Muscle of arm (tissue), 14 donors: ENCODE measurements at places on chromosomes 16 and 17. TPM values are rescaled to one million over a fixed set of nuclear protein-coding genes. Genes with fewer than 3 reads are reported as not detected.

- no peak for DNase-seq
Measured at GRCh38 chr17:48594538-48595277, 1.1 kb upstream of the HOXB5 start.

DNA sequence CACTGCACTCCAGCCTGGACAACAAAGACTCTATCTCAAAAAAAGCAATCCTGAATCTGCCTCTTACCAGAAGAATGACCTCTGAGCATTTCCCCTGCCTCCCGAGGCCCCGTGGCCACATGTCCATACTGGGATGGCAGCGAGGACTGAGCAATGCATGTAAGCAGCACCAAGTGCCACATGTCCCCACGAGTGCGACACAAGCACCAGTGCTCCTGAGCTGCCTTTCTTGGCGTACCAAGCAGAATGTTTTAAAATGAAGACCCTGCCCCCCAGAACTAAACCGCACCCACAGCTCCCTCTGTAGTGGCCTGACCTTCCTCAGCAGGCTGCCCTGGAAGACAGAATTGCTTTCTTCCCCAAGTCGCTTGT lies 373.3 kb downstream of the SLC39A11 start:
- DNase-seq, result no peak

Gene SLC46A1
- polyA plus RNA-seq, result 9.4 TPM

Gene MYO15A
- not detected for polyA plus RNA-seq

- no peak for DNase-seq
Measured at GRCh38 chr16:2738615-2739014, 13.8 kb upstream of the SRRM2 start.

Gene ACE
- 7.5 TPM for polyA plus RNA-seq

Gene CHAD
- 4.6 TPM for polyA plus RNA-seq

- no peak for DNase-seq
Measured at GRCh38 chr17:19263641-19264051, 26.5 kb downstream of the EPN2 start.

- no peak for DNase-seq
Measured at GRCh38 chr16:10599626-10600025, 19.2 kb upstream of the EMP2 start.

DNA sequence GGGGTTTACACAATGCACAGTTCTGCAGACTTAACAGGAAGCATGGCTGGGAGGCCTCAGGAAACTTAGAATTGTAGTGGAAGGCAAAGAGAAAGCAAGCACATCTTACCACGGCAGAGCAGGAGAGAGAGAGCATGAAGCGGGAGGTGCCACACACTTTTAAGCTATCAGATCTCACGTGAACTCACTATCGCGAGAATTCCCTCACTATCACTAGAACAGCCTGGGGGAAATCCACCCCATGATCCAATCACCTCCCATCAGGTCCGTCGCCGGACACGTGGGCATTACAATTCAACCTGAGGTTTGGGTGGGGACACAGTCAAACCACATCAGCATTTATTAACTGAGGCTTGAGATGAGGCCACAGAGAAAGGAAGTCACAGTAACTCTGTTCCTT lies 326.7 kb downstream of the C16orf95 start:
- no peak for DNase-seq

DNA sequence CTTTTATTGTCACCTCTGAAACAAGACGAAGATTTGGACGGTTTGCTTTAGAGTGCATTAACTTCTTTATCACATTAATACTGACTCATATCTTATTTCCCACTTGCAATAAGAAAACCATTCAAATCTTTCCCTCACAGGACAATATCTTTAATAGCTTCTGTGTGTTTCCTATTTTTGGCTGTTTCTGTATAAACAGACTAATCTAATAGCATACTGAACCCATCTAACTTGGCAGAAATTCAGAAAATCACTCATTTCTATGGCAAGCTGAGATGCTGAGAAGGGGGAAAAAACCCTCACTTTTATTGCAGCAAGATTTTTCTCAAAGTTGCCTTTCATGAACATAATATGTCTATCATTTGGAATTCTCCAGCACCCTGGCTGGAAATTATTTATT lies 524.9 kb downstream of the WWOX start:
- DNase-seq, result no peak

DNA sequence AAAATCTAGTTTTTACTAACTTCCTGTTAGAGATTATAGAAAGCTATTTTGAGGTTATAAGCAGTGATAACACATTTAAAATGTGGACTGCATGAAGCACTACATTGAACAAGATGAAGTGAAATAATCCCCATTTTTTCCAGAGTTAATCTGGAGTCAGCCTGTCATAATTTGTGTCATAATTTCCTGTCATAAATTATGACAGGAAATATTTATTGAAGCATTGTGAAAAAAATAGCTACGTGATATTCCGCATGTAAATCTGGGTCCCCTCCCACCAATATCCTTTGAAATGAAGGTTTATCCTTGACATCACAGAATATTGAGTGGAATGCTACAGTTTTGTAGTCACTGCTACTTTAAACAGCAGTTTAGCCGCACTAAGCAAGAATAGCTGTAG lies 40.1 kb downstream of the OMG start:
- DNase-seq, result no peak

- DNase-seq, result no peak
Measured at GRCh38 chr17:65023791-65024190, 32.7 kb downstream of the GNA13 start.

GRCh38 chr17:3972281-3972731 lies 8.1 kb upstream of the ATP2A3 start:
- no peak for DNase-seq

- no peak for DNase-seq
Measured at GRCh38 chr16:11614587-11615175, 28.0 kb upstream of the LITAF start.

- DNase-seq, result no peak
Measured at GRCh38 chr16:48526058-48526957, 83.7 kb downstream of the N4BP1 start.

GRCh38 chr17:19461681-19462080 lies 50.6 kb downstream of the RNF112 start:
- DNase-seq, result no peak

Gene SHCBP1
- polyA plus RNA-seq, result 6.7 TPM

DNA sequence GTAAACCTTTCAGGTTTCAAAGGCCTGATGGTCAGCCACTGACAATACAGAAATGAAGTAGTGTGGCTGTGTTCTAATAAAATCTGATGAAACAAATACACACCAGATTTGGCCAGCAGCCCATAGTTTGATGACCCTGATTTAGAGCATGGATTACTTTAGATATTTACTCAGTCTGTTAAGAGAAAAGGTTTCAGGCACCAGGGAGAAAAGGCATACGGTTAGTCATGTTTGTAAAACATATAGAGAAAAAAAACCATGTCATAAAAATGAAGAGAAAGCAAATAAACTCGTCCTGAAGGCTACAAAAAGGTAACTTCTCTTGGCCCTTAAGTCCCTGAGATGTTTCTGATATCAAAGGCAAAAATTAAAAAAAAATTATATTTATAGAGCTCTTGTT lies 112.1 kb downstream of the ADAMTS18 start:
- DNase-seq, result no peak

- no peak for DNase-seq
Measured at GRCh38 chr16:27344721-27345120, 30.9 kb downstream of the IL4R start.

GRCh38 chr16:75599452-75600277 lies 23.4 kb downstream of the ADAT1 start:
- no peak for DNase-seq

GRCh38 chr17:1331708-1332107 lies 52.2 kb downstream of the TRARG1 start:
- DNase-seq, result no peak

Gene GRIN2A
- 0.28 TPM for polyA plus RNA-seq

Gene ASPHD1
- 0.28 TPM for polyA plus RNA-seq

GRCh38 chr16:9929313-9929712 lies 252.9 kb downstream of the GRIN2A start:
- DNase-seq, result no peak

DNA sequence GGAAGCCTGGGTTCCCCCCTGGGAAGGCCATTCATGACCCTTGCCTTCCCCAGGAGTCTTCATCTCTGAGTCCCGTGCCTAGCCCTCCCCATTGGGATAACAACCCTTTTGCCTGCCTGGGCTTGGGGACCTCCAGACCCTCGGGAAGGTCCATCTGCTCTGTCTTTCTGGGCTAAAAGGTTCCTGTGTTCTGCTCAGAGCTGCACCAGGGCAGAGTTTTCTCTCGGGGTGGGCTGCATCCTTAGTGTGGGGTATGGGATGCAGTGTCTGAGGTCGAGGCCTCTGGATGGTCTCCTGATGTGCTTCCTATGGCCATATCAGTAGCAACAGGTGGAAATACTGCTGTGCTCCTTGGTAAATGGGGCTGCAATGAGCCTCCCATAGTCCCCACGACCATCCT lies 22.9 kb upstream of the PLLP start:
- no peak for DNase-seq

- peak; percentile 32 for DNase-seq
Measured at GRCh38 chr17:63881935-63882601, at the start of gene GH2. Gene GH2, minus strand, starts transcription at chr17:63881944. Its CDS starts 143 bp downstream, at chr17:63881801.

GRCh38 chr16:49442805-49443204 lies 69.2 kb downstream of the C16orf78 start:
- no peak for DNase-seq

DNA sequence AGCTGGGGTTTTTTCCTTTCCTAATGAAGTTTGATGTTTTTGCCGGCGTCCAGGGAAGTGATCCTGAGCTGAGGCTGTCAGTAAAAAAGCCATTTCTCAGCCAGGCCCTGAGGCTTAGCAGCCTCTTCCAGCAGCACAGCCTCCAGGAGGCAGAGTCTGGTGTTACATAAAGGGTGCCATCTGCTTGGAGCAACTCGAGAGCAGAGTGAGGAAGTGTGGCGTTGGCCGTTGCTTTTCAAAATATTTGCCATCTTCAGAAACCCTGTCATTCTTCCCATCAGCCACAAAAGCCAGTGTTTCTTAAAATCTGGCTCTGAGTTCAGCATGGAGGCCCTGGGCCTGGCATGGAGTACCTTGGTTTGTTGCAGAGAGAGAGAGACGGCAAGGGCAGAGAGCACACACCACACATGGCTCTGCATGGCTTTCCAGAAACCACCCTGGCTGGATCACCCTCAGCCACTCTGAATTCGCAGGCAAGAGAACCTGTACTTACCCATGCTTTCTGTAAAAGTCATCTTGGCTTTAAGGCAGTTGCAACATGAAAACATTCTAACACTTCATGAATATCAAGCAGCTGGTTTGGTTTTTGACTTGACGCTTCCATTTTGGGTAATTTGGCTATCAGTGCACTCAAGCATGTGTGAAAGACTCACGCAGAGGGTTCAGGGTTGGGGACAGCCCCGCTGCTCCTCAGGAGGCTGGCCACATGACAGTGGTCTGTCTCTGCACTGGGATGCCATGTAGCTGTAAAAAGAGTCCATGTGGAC lies 21.0 kb downstream of the PMM2 start:
- no peak for DNase-seq

DNA sequence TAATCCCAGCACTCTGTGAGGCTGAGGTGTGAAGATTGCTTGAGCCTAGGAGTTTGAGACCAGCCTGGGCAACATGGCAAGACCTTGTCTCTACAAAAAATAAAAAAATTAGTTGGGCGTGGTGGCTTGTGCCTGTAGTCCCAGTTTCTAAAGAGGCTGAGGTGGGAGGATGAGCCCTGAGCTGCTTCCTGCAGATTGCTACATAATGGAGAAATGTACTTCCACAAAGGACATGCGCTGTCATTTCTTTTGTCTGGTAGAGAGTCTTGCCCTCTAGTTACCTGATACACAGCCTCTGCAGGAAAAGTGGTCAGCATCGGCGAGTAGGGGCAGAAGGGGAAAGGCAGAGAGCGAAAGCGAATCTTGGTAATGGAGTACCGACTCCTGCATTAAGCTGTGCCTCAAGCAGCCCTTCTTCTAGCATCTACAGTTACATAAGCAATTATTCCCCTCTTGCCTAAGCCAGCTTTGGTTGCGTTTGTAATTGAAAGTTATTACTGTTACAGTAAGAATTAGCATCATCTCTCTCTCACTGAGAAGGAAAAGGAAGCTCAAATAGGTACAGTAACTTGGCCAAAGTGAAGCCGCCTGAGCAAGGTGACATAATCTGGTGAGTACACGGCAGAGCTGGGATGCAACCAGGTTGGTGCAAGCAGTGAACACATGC lies 18.5 kb upstream of the GGA2 start:
- no peak for DNase-seq
